ENCODE measurements at places on chromosomes 2 and 18. TPM values are rescaled to one million over a fixed set of nuclear protein-coding genes. Genes with fewer than 3 reads are reported as not detected.

DNA sequence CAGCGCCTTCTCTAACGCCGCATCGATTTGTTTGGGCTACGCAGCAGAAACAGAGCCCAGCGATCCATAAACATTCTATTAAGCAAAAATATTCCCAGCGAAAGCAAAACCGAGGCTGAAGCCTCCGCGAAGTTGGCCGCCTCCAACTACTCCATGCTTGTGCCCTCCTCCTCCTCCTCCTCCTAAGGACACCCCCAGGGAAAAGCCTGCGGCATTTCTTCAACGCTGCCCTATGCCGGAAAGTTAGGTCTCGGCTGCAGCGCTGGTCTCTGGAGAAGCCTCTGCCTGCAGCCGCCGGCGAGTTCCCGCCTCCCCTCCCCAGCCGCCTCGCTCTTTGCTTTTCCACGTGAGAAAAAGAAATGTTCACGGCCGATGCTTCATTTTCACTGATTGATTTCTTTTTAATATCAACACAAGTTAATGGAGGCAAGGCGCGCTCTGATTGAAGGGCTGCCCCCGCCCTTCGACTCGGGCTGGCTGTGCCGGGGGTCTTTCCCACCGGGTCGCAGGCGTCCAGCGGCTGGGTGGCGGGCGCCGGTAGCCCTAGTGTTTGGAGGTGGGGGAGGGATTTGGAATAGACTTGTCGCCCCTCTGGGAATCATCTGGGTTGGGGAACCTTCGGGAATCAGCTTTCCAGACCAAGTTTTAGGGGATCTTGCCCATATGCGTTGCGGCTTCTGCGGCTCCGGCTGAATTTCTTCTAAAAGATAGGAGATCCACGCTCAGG is 3.9 kb downstream of the NRP2 start:
- no peak for DNase-seq

The SAG gene
- not detected for total RNA-seq

The C1QL2 gene
- not detected for total RNA-seq

DNA sequence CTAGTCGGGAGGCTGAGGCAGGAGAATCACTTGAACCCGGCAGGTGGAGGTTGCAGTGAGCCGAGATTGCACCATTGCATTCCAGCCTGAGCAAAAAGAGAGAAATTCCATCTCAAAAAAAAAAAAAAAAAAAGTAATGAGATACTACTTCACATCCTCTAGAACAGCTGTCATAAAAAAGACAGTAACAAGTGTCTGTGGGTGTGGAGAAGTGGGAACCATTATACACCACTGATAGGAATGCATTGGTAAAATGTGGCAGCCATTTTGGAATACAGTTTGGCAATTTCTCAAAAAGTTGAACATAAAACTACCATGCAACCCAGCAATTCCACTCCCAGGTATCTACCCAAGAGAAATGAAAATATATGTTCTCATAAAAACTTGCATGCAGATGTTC is 166.6 kb downstream of the GREB1L start:
- no peak for DNase-seq

The MOCOS gene
- total RNA-seq: 1.9 TPM

The ACTG2 gene
- total RNA-seq: 349 TPM

- DNase-seq: peak; percentile 42
Observed at GRCh38 chr2:197498937-197499593, 575 bp downstream of the HSPD1 start.

The TFPI gene
- 93.9 TPM for total RNA-seq

The ERMN gene
- total RNA-seq: not detected

GRCh38 chr2:2901384-2902345 is 476.0 kb downstream of the EIPR1 start:
- no peak for DNase-seq

GRCh38 chr2:47518497-47519146 is 115.7 kb downstream of the MSH2 start:
- DNase-seq: no peak
